ENCODE measurements at places on chromosomes 13 and 19.

GRCh38 chr19:10758978-10759377 is 41.1 kb downstream of the DNM2 start:
- DNase-seq: no peak

DNA sequence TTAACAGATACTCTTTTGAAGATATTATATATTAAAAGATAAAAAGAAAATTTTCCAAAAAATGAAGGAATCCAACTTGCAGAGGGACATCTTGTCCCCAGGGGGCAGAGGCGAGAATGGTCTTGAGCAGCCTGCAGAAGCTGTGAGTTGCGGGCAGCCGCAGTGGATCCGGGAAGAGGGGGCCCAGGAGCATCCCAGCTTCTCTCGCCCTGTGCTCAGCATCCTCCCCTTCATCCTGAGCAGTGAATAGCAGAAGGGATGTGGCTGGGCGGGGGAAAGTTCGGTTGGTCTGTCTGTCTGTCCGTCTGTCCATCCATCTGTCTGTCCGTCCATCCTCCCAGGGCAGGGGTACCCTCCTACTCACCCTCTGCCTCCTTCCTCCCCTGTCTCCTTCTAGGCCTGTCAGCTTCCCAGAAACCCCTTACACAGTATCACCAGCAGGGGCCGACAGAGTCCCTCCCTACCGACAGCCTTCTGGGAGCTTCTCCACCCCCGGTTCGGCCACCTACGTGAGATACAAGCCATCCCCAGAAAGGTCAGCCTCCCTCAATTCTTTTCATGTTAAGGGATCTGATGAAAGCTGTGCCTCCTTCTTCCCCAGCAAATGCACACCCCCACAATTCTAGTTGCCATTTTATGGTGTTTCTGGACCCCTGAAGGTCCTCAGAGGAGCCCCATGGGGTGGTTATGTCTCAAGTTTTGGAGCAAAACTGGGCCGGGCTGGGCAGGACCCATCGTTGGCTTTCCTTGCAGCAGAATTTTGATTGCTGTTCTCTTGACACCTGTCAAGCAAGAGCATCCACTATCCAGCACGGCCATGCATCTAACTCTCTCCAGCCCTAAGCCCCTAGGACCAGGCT is 81.6 kb downstream of the DPF1 start:
- peak; percentile 56 for DNase-seq

DNA sequence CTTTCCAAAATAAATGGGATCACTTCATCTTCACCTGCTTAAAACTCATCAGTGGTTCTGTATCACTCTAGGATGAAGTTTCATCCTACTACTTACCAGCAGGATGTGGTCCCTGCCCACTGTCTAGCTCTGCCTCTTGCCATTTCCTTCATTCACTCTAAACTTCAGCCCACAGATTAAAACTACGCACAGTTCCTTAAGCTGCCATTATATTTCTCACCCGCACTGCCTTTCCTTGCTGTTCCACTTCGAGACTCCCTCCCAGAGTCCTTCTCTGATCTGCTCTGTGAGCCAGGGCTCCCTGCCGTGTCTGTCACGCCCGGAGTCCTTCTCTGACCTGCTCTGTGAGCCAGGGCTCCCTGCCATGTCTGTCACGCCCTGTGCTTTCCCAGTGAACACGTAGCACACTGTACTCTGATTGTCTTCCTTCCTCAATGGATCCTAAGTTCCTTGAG is 52.0 kb upstream of the NPAS1 start:
- no peak for DNase-seq

- no peak for DNase-seq
Observed at GRCh38 chr19:45613926-45614725, 12.1 kb upstream of the GPR4 start.

DNA sequence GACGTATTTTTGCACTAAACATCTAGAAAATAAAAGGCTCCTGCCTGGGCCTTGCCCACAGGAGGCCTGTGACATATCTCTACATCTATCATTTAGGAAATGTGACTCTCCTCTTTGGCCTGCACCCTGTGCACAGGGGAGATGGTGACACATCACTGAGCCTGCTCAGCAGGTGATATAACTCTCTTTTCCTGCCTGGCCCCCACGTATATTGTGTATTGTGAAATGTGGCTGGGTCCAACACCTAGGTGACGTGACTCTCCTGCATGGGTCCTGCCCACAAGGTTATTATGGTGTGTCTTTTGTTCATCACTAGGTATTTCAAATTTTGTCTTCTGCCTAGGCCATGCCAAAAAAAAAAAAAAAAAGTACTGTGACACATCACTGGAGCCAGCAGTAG is 61.4 kb upstream of the ZNF724 start:
- DNase-seq: no peak

GRCh38 chr19:35120898-35121297 is 5.3 kb downstream of the FXYD3 start:
- DNase-seq: no peak

DNA sequence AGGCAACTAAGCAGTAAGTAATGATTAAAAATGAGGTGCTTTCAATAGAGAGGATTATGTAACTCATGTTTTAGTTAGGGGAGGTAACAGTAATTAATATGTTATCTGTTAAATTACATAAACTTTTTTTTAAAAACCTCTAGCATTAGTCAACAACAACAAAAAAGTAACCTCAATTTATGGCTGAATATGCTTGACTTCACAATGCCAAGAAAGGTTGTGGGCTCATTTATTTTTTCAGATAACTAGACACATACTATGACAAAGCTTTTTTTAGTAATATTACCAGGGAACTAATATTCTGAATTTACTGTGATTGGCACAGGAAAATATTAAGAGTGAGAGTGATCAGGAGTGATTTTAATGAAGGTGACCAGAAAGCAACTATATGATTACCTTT is 54.9 kb downstream of the KCNRG start:
- no peak for DNase-seq

DNA sequence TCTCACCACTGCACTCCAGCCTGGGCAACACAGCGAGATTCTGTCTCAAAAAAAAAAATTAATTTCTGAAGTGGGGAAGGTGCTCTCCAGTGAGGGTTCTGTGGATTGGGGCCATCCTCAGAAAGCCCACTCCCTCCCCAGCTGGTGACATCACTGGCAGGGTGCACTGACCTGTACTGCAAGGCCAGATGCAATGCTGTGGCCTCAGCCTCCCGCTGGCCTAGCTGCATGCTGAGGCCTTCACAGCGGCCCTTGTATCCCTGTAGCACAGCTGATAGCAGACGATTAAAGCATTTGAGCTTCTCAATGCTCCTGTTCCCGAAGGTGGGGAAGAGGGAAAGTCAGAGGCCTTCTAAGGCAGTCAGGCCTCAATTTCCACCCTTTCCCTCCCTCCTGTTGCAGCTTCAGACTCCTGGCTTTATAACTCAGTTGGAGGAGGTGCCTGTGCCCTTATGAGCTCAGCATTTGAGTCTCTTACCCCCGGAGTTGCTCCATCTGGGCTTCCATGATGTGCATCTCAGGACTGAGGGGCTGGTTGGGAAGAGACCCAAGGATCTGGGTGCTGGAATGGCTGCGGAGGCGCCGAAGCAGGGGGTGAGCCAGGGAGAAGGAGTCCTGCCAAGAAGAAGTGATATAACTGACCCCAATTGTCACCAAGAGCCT is 5.3 kb downstream of the USHBP1 start:
- no peak for DNase-seq

DNA sequence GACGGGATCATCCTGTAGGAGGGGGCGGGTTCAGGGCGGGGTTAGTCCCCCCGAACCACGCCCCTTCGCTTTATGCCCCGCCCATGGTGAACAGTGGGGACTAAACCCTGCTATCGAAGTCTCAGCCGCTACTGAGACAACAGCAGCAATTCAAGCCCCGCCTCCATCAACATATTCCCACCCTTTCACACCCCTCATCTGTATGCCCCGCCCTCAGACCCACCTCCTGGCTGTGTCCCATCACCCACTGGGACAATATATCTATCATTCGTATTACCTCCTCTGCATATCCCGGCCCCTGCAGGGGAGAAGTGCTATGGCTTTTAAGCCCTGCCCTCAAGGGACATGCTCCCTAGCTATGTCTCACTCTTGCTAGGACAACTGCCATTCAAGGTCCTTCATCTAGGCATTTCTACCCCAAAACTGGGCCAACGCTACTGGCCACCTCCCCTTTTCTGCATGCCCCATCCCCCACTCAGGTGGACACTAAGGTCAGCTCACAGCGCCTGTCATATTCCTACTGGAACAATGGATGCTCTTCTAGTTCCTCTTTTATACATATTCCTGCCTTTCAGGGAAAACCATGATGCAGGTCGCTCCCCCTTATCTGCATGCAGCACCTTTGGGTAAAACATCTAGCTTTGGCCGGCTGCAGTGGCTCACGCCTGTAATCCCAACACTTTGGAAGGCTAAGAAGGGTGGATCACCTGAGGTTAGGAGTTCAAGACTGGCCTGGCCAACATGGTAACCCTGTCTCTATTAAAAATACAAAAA is 11.9 kb downstream of the LRFN1 start:
- DNase-seq: no peak

GRCh38 chr13:98824376-98825160 is 72.1 kb upstream of the SLC15A1 start:
- no peak for DNase-seq

GRCh38 chr13:98598043-98598442 is 21.1 kb upstream of the STK24 start:
- no peak for DNase-seq

DNA sequence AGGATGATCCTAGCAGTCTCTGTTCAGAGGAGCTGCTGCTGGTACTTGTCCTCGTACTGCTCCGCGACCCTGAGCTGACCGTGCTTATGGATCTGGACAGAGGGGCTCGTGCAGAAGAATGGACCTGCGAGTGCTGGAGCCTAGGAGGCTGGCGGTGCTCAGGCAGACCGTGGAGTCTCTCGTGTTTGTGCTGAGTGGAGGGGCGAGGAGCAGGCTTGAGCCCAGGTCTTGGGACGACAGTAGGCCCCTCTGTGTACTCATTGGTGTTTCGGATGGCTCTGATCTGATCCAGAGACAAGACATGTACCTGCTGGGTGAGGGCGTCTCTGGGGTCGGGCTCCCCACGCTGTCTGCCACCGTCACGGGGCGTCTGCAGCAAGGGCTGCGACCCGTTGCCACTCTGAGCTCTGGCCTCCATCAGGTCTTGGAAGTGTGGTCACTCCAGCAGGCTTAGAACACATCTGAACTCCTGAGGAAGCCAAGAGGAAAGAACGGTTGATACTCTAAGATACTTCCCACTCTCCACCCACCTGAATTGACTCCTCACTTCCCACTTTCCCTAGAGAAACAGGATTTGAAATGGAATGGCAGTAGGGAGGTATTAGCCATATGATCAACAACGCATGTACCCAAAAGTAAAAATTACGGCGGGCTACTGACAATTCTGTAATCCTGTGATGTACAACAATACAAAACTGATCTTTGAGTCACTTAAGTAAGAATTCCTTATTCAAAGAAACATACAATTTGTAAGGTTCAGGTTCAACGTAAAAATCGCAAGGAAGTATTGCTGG is 3.4 kb downstream of the SPRY2 start:
- no peak for DNase-seq

GRCh38 chr13:74675182-74675581 is 541.0 kb upstream of the KLF12 start:
- DNase-seq: no peak

DNA sequence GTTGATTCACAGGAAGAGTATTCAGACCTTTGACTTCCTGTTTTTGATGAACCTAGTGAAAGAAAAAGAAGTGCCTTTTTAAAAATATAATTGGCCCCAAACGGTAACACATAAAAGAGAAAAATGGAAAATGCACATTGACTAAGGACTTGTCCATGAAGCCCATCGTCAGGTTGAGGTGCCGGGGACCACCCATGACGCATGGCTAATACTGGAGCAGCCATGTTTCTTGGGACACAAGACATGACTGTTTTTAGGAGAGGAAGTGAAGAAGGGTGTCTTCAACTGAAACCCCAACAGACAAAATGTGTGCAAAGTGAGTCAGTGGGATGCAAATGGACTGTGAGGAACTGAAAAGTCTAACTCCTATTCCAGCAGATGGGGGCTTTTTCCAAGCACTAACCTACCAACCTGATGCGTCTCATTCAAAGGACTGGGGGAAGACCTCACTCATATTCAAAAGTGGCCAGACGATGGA is 459.4 kb downstream of the FOXO1 start:
- no peak for DNase-seq

DNA sequence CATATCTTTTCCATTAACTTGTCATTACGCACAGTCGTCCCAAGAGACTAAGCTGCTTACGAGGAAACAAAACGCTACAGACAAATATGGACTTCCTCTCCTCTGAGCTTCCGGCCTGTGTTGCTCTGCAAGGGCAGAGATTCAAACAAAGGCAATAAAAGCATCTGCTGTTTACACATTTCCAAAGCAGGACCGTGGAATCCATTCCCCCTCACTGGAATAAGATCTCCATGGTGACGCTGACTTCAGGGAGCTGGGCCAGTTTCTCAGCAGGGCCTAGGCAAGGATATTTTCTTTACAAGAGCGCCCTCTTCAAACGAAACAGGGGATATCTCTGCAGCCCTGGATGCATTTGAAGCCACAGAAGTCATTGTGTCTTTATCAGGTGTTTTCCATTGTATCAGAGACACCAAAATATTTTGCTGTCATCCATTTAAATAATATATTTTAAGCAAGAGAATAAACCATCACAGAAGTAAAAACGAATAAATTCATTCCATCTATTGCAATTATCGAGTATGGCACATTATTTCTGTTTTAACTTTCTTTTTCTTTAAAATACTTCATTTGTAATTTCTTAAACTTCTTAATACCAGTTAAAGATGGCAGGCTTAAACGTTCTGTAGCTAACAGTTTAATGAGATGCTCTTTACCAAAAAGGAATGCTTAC is 177.5 kb downstream of the DCLK1 start:
- DNase-seq: no peak

DNA sequence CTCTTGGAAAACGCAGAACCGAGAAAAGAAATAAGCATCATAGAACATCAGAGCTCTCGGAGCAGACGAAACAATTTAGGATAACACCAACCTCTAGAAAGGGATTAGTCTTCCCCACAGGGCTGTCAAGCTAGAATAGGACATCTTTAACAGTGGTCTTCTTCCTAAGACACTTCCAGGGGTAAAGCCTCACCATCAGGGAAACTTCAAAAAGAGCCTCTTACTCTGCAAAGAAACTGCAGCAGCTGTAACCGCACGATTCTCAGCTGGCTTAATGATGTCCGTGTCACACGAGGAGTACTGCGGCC is 642 bp downstream of the ZNF571 start:
- DNase-seq: no peak

GRCh38 chr19:35495107-35496064 is 5.1 kb upstream of the KRTDAP start:
- DNase-seq: peak; percentile 91

DNA sequence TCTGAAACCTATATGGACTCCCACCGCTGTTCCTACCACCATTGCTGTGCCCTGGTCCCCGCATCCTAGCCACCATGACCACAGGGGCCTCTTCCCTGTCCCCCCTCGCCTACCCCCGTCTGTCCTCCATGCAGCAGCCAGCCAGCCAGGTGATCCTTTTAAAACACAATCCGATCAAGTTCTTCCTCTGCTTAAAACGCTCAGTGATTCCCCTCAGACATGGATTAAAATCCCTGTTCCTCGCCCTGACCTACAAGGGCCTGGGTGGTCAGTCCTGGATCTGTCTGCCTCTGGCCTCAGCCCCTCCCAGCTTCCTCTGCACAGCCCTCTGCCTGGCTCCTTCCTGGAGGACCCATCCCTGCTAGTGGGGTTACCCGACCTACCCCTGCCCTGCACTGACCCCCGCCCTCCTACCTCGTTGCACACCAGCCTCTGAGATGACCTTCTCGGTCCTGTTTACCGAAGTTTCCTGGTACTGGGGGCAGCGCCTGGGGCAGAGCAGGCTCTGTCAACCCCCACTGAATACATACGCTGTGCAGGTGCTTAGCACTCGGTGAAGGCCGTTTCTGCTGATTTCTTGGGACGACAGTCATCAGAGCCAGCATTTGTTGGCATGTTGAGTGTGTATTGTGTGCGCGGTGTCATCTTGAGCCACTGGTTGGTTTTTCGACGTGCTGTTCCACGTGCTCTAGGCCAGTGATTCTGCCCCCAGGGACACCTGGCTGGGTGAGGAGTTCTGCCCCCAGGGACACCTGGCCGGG is 14.7 kb upstream of the LENG8 start:
- DNase-seq: no peak
